ENCODE measurements at places on chromosomes 16 and 17.
A peak's percentile ranks its signal among the peaks of the same experiment; 100 is the strongest.

DNA sequence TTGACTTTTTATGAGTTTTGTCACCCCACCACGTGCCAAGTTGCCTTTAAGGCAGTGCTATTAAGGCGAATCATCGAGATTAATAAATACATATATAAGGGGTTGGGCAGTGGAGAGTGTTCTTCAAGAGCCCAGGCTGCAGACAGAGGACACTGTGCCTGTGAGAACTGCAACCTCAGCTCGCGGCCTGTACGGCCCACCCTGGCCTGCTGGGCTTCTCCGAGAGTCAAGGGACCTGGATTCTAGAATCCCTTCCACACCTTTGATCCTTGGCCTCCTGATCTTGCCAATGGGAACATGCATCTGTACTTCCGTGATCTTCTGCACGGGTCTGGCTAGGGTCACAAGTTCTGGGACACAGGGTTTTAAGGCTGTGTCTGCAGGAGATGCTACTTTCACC, 54.5 kb downstream of the IRX5 start:
- no peak for DNase-seq

DNA sequence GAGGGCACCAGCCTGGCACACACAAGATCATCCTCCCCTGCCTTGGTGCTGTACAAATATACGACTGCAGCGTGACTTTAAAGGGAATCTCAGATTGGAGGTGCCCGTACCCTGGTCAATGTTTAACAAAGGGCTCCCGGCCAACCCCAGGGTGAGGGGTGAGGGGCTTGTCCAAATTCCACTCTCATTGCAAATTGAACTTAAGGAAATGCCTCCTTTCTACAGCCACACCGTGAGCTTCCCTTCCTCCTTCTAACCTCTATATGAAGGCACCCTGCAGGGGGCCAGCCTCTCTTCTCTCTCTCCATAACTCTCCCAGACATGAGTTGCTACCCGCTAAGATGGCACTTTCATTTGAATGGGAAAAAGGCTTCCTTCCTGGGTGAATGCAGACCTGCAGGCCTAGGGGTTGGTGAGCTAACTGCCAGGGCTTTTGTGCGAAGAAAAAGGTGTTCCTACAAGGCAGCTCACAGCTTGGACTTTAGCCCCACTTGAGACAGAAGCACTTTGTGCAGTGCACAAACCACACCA, 76.6 kb downstream of the IRF8 start:
- no peak for DNase-seq

- no peak for DNase-seq
Observed at GRCh38 chr17:73910821-73911515, 266.7 kb upstream of the SDK2 start.

DNA sequence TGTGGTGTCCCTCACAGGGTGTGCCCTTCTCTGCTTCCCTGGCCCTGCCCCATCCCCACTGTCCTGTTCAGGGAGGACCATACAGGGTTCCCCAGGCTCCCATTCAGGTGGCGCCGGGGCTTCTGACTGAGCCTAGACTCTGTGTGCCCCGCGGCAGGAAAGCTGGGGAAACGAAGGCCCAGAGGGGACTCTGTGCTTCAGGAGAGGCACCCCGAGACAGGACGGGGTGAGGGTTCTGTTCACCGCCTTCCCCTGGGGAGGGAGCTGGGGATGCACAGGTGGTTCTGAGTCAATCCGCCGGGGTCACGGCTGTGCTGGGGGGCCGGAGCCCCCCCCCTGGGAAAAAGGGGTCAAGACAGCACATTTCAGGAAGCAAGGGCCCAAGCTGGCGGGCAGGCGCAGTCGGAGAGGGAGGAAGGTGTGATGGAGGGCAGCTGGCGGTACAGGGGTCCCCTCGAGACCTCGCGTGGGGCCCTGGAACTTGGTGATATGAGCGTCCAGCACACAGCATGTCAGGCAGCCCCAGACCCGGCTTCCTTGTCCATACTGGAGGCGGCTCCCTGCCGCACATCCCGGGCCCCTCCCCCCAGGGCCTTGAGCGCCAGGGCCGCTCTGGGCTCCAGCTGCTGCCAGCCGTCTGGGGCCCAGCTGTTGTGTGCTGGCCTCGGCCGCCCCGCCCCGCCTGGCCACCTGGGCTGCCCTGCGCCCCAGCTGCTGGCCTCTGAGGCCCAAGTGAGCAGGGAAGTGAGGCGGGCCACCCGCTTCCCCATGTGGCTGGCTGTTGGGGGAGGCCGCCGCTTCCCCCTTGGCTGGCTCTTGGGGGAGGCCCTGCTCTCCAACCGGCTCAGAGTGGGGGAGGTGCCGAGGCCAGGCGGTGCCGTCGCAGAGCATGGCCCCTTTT, 5.6 kb upstream of the NOTUM start:
- peak; percentile 99 for DNase-seq

- no peak for DNase-seq
Observed at GRCh38 chr17:52048137-52048898, 110.2 kb downstream of the CA10 start.

DNA sequence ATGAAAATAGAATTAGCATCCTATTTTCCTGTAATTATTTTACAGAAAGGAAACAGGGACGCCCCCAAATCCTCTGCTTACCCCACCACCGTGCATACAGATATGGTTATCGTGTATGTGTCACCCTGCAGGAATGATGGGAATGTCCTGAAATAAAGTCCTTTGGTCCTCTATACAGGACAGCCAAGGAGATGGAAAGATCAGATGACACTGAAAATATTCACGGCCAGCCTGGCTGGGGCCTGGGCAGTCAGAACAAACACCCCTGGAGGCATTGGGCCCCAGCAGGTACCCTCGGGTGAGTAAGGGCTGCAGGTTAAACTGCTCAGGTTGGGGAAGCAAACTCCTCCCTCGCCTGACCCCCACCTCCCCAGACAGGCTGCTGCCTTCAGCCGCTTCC, 368.0 kb downstream of the FOXL1 start:
- DNase-seq: no peak

DNA sequence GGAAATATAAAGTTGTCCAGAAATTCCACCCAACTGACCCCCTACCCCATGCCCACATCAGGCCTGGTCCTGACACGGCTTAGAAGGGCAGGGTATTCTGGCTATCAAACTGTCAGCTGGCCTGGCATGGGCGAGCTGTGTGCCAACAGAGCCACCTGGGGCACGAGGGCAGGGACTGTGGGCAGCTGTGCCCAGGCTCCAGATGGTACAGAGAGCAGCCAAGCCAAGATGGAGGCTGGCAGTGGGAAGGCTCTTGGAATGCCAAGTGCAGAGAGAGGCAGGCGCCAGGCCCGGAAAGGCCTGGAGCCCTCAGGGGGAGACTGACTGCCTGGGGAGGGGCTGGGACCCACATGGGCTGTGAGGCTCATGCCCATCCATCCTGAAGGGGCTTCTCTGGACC, 24.3 kb upstream of the PHF12 start:
- DNase-seq: no peak

DNA sequence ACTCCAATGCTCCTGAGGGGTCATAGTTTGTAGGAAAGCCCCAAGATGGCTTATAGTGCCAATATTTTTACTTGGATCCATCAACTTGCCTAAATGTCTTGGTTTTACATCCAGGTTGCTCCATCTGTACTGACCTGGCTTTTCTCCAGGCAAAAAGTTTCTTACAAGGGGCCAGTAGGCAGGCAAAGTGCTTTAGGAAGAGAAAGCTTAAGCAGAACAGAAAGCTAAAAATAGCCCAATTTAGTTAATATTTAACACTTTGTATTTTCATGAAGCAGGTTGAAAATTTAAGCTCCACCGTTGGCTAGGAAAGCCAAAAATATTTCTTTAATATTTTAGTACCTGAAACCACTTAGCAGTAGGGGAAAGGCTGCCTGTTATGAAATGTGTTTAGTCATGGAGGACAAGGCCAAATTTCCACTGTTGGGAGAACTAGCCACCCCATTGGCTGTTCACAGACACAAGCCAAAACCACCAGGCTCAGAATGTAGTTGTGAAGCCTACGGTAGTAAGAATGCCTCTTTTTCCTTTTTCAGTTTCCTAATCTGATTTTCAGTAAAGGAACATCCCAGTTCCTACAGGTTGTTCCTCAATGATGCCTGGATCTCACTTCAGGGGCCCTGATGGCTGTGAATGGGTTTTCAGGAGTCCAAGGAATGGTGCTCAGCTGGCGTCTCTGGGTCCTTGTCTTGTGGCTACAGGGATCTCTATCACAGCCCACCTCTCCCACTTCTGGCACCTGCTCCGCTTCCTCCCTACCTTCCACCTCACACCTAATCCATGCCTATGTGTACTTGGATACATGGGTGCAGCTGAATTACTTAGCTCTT, 324.8 kb downstream of the PMP22 start:
- no peak for DNase-seq

DNA sequence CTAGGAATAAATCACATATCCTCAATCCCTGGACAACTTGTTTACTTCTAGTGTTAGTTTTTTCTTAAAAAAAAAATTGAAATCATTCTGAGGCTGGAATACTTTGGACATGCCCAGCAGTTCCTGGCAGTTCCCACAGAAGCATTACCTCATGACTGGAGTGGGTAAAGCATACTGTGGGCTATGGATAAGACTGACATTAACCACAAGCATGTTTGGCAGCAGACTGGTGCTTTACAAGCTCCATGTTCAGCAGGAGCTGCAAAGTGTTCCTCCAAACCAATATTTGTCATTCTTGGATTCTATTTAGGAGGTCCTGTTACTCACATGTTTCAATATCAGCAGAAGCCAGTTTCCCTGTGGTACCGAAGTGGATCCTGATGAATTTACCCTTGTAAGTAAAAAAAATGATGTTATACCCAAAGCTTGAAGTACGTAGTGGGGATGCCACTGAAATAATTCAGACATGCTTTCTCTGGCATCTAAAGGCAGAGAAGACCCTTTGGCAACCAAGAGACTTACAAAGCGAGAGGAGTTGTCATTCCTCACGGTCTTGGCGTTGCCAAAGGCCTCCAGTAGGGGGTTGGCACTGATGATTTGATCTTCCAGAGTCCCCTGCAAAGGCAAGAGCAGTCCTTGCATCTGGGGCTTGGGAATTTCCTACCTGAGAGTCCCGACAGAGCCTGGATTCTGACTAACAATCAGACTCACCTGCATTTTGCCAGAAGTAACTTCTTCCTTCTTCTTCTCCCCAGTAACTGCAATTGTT, 4.9 kb downstream of the MYH1 start:
- no peak for DNase-seq

DNA sequence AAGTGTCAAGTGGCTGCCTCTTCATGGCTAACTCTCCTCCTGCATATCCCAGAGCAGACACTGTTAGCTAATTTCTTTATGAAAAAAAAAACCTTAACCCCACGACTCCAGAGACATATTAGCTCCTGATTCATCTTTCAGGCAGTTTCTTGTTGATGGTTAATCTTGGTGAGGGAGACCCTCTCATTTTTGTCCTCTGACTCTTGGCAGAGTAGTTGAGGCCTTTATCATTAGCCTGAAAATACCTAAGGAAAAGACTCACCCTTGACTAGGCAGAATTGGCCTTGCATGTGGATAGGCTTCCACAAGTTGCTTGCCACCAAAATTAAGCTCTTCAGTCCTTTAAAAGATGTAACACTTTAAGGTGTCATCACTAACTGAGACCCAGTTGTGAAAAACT, 4.0 kb downstream of the CRYBA1 start:
- no peak for DNase-seq

- no peak for DNase-seq
Observed at GRCh38 chr17:44220213-44221083, 973 bp upstream of the UBTF start.

- DNase-seq: no peak
Observed at GRCh38 chr16:58010886-58011285, 9.7 kb downstream of the USB1 start.

GRCh38 chr17:6643451-6644125, 2.7 kb downstream of the TXNDC17 start:
- DNase-seq: no peak

GRCh38 chr17:68957944-68958343, 2.8 kb upstream of the ABCA8 start:
- DNase-seq: no peak

- no peak for DNase-seq
Observed at GRCh38 chr17:34654276-34654880, 75.0 kb downstream of the TMEM132E start.

DNA sequence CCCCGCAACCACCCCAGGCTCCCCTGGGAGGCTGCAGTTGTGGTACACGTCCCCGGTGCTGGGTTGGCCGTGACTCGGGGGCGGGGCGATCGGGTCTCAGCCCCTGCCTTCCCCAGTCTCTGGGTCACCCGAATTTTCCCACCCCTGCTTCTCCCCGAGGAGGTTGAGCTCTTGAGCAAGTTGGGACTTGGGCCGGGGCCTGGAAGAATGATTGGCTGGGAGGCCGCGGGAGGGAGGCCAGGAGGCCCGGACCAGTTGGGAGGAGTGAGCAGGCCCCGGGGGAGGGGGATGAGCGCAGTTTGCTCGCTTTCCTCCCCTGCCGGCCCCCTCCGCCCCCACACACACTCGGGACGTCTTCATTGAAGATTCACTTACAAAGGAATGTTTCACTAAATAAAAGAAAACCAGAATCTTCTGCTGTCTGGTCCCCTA, 4.5 kb upstream of the HEXIM1 start:
- no peak for DNase-seq

- no peak for DNase-seq
Observed at GRCh38 chr17:42917236-42917603, 16.6 kb downstream of the G6PC1 start.

Measured in NCI-H524 (cell line).